ENCODE measurements at places on chromosomes 6 and 20. TPM values are rescaled to one million over a fixed set of nuclear protein-coding genes. Genes with fewer than 3 reads are reported as not detected.
A peak's percentile ranks its signal among the peaks of the same experiment; 100 is the strongest.

The TINAG gene
- total RNA-seq, result not detected

The C6orf58 gene
- total RNA-seq, result not detected

DNA sequence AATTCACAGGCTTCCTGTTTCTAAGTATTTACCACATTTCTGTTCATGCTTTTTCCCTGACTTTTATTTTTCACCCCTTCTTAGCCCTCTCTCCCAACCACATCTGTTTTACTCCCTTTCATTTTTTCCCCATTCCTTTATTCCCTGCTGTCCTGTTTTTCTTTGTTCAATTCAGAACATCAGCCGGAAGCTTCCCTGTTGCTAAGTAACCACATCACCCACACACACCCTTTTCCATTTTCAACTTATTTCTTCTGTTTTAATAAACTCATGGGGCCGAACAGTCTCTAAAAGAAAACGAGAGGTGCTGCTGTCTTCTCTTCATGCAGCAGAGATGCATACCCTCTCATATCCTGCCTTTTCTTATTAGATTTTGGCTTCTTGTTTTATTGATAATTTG lies 53.5 kb upstream of the CEP85L start:
- DNase-seq, result no peak

The MMP24OS gene
- 41.8 TPM for total RNA-seq

DNA sequence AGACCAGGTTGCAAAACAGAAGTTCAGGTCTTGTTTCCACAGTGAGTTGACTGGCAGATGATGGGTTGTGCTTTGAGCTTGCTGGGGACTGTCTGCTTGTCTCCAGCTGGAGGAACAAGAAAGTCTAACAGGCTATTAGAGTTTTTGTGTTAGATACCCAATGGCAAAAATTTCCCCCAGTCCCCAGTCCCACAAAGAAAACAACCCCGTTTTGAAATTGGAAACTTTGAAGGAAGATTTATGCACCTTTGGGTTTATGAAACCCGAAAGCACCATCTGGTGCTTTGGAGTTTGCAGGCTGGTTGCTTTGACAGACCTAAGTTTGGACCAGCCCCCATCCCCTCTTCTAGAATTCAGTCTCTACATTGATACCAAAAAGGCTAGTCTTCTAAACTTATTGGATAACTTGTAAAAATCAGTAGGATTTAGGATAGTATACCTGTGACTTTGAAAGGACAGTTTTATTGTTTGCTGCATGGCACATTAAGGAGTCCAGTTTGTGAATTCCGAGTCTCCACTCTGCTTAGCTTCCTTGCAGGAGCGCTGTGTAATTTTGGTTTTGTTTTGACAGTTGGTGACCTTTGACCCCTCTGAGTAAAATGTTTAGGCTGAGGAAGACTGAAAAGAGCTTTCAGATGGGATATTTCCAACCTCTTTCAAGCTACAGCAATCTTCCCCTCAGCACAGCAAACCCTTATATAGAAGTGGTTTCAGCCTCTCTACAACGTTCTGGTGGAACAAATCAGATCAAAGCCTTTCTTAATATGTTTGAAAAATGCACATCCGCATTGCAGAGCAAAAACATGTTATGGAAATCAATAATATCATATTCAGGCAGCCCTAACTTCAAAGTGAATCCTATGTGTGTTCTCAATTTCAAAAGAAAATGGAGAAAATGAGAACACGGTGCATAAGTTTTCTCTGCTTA lies 25.5 kb upstream of the PRL start:
- DNase-seq, result no peak

GRCh38 chr20:35344354-35344837 lies 52.2 kb upstream of the FAM83C start:
- no peak for DNase-seq

DNA sequence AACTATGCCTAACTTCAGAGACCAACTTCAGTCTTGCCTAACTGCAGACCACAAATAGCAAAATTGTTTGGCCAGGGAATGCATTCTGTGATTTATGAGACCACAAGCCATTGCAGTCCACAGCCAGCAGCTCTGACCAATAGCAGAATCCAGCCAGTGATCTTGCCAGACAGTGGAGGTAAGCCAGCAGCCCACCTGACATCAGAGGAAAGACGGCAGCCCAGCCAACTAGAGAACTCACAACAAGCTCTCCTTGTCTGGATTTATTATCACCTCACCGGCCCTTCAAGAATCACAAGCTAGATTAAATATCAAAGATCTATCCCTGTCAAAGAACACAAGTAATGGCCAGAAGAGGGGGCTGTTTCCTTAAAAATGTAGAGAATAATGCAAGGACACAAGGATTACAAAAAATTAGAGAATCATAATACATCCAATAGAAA lies 66.5 kb upstream of the SLC35F1 start:
- no peak for DNase-seq

The GHRH gene
- not detected for total RNA-seq

DNA sequence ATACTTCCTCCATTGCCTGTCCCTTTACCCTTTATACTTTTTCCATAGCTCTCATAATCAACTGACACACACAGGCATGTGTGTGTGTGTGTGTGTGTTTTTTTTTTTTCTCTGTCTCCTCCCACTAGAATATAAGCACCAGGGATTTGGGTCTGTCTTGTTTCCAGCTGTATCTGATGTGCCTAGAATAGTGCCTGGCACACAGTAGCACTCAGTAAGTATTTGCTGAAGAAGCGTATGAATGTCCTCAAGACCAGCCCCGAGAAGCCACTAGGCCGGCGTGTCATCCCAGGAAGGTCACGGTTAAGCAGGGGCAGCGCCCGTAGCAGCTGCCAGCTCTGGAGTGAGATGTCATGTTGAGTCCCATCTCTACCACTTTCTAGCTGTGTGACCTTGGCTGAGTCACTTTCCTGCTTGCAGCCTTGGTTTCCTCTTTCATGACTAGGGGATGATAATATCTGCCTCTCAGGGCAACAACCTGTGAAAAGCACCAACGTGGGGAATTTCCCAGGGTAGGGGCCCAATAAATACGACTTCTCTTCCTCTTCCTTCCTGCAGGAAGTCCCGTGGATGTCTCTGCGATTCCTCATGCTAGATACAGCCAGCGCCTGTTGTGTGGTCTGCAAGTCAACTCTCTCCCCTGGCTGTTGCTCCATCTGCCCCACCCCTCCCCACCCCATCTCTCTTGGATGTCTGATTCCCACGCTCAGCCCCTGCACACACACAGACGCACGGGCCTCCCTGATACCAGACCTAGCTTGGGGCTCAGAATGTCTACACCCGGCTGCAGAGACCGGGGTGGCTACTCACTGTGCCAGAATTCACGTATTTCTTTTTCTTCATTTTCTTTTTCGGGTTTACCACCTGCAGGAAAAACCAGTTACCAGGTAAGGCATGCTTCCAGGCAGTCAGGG lies 58.1 kb downstream of the RAB44 start:
- DNase-seq, result peak; percentile 61

DNA sequence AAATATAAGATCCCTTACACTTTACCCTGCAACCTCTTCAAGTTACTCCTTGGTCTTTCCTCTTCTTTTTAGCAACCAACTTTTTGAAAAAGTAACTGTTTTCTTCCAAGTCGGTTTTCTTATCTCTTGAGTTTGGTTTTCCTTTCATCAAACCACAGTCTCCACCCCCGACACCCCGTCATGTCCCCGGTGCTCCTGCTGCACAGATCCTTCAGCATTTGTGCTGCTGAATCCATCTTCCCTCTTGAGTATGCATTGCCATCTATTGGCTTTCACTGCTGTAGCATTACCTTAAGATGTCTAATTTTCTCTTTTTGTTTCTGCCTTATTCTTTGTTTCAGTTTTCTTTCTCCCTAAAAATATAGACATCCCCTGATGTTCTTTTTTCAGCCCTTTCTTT lies 11.9 kb upstream of the TNFRSF21 start:
- DNase-seq, result no peak

- DNase-seq, result no peak
Observed at GRCh38 chr20:9474835-9475415, 39.5 kb upstream of the LAMP5 start.

DNA sequence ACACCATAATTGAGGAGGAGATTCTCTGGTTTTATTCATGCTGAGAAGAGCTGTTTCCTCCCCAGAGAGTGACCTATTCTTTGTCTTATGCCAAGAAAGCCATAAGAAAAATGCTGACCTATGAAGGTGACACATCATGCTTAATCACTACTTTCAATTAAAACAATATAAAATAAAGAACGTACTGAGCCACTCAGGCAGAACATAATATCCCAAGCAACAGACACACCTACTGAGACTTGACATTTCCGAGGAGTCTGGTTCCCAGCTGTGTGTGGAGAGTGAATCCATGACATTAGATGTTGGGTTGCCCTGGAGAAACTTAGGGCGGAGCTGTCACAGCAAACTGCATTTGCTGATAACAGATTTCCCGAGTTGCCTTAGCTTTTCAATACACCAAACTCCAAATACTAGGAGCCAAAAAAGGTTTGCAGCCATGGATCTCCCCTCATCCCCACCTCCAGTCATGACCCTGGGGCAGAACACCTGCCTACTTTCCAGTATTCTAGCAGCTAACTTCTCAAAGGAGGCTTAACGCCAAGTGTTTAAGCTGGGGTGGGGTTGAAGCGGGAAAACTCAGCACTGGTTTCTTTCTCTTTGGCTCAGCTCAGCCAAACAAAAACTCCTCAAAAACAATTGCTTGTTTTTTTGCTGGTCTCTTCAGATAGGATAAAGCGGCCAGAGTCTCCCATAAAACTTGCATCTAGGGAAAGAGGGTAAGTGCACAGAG lies 92.2 kb downstream of the BACH2 start:
- no peak for DNase-seq

The TAGAP gene
- 65.0 TPM for total RNA-seq

GRCh38 chr20:51563486-51564332 lies 21.2 kb upstream of the NFATC2 start:
- DNase-seq, result no peak

The MUCL3 gene
- not detected for total RNA-seq

DNA sequence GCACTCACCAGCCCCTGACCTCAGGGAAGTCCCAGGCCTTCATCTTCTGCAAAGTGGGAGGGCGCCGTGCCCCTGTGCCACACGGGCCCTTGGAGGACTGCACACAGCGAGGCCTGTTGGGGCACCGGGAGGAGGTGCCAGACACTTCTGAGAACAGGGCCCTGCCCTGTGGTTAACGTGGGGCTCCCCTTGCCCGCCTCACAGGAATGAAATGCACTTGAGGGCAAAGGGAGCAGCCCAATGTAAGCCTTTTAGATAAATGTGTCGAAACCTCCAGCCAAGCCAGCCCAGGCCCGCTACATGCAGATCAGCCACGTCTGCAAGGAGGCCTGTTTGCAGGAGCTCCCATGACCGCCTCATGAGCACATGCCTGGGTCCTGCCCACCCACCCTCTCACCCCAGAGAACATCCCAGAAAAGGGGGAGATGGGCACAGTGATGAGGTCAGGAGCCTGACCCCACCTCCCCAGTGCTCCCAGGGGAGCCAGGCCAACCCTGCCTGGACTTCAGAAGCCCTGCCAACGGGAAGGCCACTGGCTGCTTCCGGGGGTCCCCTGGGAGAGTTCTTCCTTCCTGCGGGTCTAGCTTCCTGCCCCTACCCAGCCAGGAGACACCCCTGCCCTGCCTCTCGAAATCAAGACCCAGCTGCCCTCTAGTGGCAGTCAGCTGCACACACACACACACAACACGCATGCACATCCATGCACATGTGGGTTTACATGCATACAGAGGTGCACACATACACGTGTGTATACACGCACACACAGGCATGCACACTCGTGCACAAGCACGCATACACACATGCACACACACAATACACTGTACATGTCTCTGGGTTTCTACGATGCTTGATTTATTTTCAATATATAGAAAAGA lies 178.7 kb downstream of the TAF4 start:
- peak; percentile 40 for DNase-seq

The PTPRT gene
- total RNA-seq, result not detected

GRCh38 chr6:163281634-163282033 lies 132.9 kb upstream of the QKI start:
- DNase-seq, result no peak

DNA sequence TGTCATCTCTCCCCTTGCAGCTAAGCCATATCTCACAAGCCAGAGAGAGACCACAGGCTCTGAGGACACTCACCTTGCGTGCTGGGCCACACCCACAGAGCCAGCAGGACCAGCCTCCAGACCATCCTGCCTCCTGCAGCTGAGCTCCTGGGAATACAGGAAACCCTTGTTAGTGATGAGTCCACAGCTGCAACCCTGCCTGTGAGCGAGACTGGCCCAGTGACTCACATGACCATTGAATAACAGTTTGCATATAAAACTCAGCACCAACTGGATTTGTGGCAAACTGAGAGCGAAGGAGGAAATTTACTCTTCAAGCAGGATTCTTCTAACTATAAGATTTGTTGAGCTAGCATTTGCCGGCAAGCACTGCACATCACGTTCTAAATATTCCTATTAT lies 3.0 kb downstream of the THBS2 start:
- DNase-seq, result no peak

GRCh38 chr20:20926222-20926905 lies 179.8 kb downstream of the LINC00237 start:
- DNase-seq, result no peak

DNA sequence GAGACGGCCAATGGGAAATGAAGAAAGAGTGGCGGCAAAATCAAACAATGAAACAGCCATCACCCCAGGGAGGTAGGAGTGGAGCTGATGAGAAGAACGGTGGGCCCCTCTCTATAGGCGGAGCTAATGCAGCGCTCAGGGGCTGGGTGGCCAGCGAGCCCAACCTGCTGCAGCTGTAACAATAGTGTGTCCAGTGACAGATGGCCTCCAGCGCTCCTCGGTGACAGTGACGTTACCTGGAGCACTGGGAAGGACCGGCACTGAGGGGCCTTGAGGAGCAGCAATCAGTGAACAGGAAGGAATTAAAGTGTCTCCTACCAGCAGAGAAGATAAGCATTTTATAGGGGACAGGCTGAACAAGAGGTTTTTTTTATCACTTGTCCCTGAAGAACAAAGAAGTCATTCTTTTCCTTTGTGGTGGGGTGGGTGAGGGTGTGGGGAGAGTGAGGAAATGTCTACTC lies 81.6 kb downstream of the FOXA2 start:
- DNase-seq, result no peak

GRCh38 chr6:136464148-136464547 lies 86.1 kb downstream of the MAP7 start:
- no peak for DNase-seq

The BNIP5 gene
- total RNA-seq, result not detected

The MEI4 gene
- total RNA-seq, result not detected

The CDSN gene
- not detected for total RNA-seq

Data from activated naive CD4-positive, alpha-beta T cell treated with anti-CD3 and anti-CD28 coated beads, Interleukin-2, amount 50 U/mL, for 72 hours (primary cell).